ENCODE measurements at places on chromosomes 3 and 15.

DNA sequence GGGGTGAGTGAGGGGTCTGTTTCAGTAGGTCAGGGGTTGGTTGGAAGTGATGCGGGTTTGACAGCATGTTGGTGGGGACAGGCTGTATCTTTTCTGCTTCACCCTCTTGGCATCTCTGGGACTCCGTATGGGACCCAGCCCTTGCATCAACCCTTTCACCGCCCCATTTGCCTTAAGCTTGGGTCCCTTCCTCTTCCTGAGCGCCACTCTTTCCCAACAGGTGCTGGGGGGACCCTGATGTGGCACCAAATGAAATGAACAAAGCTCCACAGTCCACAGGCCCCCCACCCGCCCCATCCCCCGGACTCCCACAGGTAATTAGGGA, 1.1 kb downstream of the EIF4G1 start:
- no peak for DNase-seq

DNA sequence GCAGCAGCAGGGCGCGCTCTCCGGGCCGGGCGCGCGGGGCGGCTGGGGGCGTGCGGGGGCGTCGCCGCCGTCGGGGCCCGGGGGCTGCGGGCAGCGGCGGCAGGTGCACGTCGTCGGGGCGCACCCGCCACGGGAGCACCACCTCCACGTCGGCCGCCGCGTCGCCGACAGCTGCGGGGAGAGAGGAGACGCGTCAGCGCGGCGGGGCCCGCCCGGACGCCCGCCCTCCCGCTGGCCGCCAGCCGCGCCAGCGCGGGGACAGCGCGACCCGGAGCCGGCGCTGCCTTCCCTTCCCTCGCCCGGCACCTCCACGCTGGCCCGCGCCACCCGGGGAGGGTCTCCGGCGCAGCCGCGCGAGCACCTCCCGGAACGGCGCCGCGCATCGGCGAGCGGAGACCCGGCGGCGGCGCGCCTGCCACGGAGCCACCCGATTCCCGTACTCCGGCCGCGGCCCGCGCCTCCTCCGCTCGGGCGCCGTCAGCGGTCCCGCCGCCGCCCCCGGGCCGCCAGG, 481 bp downstream of the ADAMTS17 start:
- DNase-seq, result no peak

- DNase-seq, result no peak
These were observed 58.1 kb downstream of the RSRC1 start for GRCh38 chr3:158167737-158168557.

DNA sequence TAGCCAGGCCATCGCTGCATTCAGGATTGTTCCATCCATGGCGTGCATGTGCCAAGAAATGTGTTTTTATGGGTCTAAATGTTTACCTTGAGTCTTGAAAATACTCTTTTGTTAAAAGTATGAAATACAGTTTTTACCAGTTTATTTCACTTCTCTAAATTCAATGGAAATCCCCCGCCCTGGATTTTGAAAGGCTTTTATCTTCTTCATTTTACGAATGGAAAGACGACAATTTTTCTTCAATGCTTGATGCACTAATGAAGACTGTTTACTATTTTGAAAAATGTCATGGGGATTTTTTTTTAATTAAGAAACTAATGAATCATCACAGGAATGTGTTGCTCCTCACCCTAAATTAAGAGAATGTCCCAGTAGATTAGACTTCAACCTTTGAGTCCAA, 83.5 kb downstream of the FAM81A start:
- no peak for DNase-seq

GRCh38 chr3:51982838-51983577, at the start of gene ACY1:
ACY1 (plus strand) TSS chr3:51983535; CDS start chr3:51984065, 530 bp downstream.
- peak; percentile 89 for DNase-seq

- DNase-seq, result no peak
These were observed 652.6 kb downstream of the FHIT start for GRCh38 chr3:60598671-60599070.

DNA sequence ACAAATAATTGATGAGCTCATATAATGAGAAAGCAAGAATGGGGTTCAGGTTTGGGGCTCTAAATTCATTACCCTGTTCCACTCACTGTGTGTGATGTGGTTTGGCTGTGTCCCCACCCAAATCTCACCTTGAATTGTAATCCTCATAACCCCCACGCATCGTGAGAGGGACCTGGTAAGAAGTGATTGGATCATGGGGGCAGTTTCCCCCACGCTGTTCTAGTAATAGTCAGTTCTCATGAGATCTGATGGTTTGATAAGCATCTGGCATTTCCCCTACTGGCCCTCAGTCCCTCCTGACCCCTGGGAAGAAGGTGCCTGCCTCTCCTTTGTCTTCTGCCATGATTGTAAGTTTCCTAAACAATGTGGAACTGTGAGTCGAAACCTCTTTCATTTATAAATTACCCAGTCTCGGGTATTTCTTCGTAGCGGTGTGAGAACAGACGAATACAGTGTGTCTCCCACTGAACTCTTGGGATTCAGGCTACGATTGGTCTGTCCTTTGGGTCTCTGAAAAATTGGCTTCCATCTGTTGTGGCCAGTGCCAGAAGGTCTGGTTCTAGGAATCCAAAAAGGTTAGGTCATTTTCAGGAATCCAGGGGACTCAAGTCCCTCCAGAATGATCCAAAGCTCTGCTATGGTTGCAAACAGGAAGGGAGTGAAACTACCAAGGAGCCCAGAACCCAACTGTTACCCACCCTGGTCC, 87.7 kb downstream of the XXYLT1 start:
- DNase-seq, result no peak

- DNase-seq, result no peak
These were observed 48.0 kb upstream of the WDR72 start for GRCh38 chr15:53807501-53807900.

- no peak for DNase-seq
These were observed 269.7 kb downstream of the ABHD5 start for GRCh38 chr3:43960448-43960840.

- DNase-seq, result no peak
These were observed 106.6 kb upstream of the IGSF10 start for GRCh38 chr3:151567477-151567876.

Measured in GM12865 (cell line).